Posterior vena cava (tissue), 2 donors: ENCODE measurements at places on chromosomes 3 and 15.

- DNase-seq: no peak
These were observed 108.8 kb downstream of the FAIM start for GRCh38 chr3:138717348-138717747.

DNA sequence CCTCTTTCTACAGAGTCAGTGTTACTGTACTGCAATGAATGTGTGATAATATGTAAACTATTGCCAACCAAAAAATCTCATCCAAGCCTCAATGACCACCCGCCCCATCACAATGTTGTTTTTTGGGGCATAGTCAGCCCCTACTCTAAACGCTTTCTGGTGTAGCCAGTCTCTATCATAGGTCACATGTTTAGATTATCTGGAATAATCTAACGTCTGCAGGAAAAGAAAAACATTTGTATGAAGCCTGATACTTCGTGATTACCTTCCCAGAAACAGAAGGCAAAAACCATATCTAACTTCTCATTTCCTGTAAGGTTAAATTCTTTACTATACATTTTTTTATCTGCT is 1331.8 kb upstream of the GBE1 start:
- DNase-seq: no peak

- no peak for DNase-seq
These were observed 12.3 kb upstream of the PLD1 start for GRCh38 chr3:171822431-171823106.

- DNase-seq: no peak
These were observed 170.4 kb downstream of the SMAD6 start for GRCh38 chr15:66872405-66872804.

GRCh38 chr15:65916664-65917406 is 47.5 kb downstream of the RAB11A start:
- DNase-seq: peak; percentile 86

GRCh38 chr3:158488670-158489069 is 82.3 kb upstream of the MLF1 start:
- no peak for DNase-seq

GRCh38 chr15:49024840-49025239 is 21.4 kb downstream of the SECISBP2L start:
- DNase-seq: no peak

- no peak for DNase-seq
These were observed 36.2 kb downstream of the ICE2 start for GRCh38 chr15:60442763-60443162.

GRCh38 chr3:21691036-21691435 is 60.0 kb downstream of the ZNF385D start:
- DNase-seq: no peak

DNA sequence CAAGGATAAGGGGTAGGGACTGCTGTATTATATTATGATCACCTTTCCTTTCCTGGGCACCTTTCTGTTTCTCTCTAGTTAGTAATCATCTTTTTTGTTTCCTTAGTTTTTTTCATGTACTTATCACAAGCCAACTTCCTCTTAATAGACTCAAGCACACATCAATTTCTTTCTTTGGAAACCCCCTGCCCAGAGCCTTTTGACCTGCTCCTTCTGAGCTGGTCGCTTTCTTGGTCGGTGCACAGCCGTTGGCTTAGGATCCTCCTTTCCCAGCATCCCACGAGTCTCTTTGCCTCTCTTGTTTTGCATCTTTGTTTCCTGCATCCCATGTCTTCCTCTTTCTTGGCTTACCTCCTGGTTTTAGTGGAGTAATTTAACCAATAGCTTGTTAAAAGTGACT is 26.9 kb downstream of the GASK1A start:
- DNase-seq: no peak

GRCh38 chr3:16741890-16742289 is 136.7 kb upstream of the DAZL start:
- no peak for DNase-seq

- DNase-seq: no peak
These were observed 16.5 kb upstream of the LAMP3 start for GRCh38 chr3:183178833-183179549.

- no peak for DNase-seq
These were observed 26.8 kb downstream of the TRANK1 start for GRCh38 chr3:36918050-36918449.

DNA sequence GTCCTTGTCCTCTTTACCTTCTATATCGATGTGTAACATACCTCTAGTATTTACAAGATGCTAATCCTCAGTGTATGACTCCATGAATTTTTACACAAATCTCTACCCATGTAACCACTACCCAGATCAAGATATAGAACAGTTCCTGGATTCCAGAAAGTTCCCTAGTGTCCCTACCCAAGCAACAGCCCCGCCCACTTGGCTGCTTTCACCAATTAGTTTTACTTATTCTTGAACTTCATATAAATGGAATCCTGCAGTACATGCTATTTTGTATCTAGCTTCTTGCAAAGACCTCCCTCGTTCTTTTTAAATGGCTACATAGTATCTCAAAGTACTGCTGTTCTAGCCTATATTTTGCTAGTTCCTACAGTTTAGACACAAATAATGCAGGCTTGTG is 33.0 kb downstream of the CD276 start:
- DNase-seq: no peak

GRCh38 chr3:124882816-124883747 is 4.1 kb downstream of the ITGB5 start:
- peak; percentile 10 for DNase-seq

GRCh38 chr15:53861792-53862191 is 102.3 kb upstream of the WDR72 start:
- no peak for DNase-seq

DNA sequence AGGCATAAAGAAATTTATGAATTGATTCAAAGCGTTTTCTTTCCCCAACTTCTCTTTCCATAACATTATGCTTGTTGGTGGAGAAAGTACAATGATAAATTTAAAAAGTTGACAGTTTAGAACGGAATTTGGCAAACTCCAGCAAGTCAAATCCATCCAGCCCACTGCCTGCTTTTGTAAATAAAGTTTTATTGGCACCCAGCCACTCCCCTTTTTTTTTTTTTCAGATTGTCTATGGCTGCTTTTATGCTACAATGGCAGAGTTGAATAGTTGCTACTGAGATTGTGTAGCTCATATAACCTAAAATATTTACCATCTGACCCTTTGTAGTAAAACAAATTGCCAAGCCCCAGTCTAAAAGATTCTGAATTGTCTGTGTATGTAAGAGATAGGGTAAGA is 112.8 kb upstream of the RBMS3 start:
- DNase-seq: no peak

GRCh38 chr15:75073197-75073596 is 49.8 kb downstream of the PPCDC start:
- no peak for DNase-seq

DNA sequence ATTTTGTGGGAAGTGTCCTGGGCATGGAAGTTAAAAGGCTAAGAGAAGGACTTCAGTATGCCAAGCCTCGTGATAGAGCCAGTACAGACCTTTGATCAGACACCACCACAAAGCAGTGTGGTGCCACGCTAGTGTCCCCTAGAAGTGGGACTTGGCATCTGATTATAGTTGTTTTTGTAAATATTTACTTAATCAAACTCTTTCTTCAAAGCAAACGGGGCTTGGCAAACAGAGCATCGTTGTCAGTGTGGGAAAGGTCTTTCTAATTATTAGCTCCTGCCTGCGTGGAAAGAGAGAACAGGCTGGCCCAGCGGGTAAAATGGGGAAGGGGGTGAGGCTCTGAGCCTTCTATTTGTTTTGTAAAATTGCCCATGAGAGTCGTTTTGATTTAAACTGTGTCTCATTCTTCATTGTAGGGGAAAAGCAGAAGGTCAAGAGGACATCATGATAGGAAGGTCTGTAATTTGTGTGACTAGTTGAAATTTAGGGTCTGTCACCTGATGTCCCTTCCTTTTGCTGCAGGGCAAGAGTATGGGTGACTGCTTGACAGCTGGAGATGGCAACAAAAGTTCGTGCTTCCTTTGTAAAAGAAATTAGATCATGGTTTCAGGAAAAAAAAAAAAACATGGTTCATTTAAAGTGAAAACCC is 105.0 kb downstream of the IQCH start:
- no peak for DNase-seq

DNA sequence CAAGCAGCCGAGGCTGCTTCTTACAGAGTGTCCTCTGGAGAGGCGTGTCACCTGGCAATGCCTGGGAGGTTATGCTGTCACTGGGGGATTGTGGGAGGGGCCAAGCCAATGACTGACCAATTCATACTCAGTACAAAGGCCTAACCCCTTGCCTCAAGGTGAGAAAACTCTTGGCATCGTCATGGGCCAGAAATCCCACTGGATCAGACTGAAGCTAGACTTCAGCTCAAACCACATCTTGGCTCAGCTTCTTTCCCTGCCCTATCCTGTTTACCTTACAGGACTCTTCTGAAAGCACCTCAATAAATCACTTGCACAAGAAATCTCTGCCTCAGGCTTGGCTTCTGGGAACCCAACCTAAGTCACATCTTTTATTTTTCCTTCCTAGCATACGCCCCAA is 9.5 kb downstream of the ANAPC13 start:
- no peak for DNase-seq

DNA sequence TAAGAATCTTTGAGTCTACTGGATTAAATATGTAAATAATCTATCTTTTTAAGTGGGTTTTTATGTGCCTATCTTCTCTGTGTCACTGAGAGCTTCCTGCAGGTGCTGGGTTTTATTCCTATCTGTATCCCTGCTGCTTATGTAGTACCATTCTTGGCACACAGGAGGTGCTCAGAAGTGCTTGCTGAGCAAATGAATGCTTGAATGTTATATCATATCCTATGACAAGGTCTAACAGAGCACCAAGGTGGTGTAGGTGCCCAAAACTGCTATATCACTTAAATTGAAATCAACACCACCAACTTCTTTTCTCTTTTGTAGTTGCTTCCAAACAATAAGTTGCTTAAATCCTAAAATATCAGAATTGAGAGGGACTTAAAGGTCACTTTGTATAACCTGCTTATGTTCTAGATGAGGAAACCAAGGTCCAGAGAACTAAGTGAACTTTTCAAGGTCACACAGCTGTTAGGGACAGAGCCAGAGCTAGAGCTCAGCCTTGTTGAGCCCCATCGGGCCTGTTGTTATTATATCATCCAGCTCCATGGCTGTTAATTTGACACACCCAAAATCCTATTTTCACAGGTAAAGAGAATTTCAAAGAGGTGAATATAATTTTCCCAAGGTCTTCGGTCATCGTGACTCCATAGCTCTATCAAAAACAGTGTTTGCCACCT is 46.0 kb downstream of the CCNL1 start:
- DNase-seq: no peak

DNA sequence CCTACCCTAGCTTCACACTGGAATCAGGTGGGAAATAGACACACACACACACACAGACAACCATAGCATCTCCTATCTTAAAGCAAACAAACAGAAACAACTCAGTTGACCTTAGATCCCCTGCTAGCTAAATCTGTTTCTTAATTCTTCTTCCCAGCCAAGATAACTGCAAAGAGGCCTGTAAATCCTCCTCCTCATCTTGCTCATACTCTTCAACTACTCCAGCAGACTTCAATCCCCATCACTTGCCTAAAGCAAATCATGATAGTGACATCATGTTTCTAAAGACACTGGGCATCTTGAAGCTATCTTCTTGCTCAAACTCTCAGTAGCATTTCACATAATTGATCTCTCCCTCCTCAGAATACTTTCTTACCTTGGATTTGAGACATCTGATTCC is 303.0 kb downstream of the RBMS3 start:
- no peak for DNase-seq

DNA sequence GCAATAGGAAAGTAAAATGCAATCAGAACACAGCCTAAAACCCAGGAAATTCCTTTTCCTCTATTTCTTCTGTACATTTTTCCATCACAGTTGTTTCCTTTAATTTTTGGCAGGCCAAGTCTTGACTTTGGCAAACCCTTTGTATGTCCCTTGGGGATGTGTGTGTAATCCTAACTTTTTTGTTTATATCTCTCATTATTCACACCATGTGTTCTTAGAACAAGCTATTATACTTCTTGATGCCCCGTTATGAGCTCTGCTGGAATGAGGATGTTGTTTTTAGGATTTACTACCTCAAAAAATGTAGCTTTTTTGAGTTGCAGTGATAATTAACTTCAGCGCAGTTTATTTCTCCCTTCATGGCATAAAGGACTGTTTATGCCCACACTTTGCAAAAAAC is 123.4 kb downstream of the ABI3BP start:
- DNase-seq: no peak

GRCh38 chr3:45486136-45486535 is 97.8 kb downstream of the LARS2 start:
- DNase-seq: no peak

- no peak for DNase-seq
These were observed 322.8 kb downstream of the ZNF621 start for GRCh38 chr3:40847551-40847992.

DNA sequence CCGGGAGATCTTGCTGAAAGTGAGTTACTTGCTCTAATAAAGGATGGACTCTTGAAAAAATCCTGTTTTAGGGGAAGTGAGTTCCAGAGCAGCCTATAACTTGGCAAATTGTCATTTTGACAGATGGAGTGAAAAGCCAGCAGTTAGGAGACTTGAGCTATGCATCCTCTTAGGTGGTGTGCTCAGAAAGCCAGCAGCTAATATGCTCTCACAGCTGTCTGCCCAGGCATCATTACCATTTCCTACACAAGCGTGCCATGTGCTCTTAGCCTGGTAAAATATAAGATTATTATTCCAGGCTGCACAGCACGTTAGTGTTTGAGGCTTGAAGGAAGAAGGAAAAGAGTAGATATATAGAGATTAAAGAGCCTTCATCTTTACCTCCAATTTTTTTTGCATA is 151.0 kb downstream of the CHL1 start:
- DNase-seq: no peak

DNA sequence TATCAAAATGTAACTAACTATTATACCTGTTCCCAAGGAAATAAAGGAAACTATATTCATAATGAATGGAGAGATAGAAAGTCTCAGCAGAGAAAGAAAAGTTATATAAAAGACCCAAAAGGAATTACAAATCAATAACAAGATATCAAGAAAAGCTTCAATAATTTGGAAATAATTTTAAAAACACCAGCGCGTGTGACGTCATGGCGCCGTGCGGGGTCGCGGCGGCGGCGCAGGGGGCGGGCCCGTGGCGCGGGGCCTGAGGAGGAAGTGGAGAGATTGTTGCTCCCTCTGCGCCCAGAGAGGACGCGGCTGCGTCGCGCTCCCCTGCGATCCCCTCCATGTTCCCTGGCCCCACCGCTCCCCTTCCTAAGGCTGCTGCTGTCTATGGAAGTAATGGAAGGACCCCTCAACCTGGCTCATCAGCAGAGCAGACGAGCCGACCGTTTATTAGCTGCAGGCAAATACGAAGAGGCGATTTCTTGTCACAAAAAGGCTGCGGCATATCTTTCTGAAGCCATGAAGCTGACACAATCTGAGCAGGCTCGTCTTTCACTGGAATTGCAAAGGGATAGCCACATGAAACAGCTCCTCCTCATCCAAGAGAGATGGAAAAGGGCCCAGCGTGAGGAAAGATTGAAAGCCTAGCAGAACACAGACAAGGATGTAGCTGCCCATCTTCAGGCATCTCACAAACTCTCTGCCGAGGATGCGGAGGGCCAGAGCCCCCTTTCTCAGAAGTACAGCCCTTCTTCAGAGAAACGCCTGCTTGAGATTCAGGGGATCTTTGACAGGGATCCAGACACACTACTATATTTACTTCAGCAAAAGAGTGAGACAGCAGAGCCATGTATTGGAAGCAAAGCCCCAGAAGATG is 4.1 kb downstream of the XCR1 start:
- no peak for DNase-seq
